ENCODE measurements at places on chromosomes 6 and 20.

GRCh38 chr6:141783585-141783984 is 349.1 kb upstream of the GJE1 start:
- DNase-seq, result peak; percentile 37

GRCh38 chr6:142300302-142300701 is 1.5 kb upstream of the ADGRG6 start:
- no peak for DNase-seq

DNA sequence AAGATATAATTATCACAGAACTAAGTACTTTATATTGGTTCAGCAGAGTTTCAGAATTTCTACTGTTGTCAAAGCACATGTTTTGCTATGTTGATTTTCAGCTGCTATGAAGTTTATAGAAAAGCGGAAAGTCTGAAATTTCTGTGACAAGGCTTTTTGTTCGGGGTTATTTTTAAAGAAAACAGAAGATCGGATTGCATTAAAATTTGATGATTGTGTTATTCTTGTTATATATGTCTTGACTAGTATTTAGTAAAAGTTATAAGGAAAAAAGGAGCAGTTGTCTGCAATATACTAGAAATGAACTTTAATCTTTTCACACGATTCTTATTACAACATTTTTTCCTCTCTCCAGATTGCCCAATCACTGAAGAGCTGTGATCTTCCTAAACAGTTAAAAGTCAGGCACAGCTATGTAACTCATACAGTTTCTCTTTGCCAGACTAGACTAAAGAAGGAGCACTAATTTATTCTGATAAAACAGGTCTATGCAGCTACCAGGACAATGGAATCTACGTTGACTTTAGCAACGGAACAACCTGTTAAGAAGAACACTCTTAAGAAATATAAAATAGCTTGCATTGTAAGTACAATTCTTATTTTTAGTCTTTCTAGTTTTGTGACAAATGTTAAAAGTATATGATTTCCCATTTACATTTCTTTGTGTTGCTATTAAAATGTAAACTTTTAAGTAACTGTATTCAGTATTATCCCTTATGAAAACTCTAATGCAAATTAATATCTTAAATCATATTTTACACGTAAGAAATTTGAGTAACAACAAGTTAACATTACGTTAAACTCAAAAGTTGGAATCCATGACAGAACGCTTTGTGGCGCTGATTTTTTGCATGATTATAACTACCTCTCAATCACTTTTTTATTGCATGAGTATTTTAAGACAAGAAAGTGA is at the start of gene ENPP3:
TSS of gene ENPP3 (plus strand) at position 423 of the 913 bp plus-strand sequence. CDS start at position 506, 83 bp downstream.
- DNase-seq, result peak; percentile 18

DNA sequence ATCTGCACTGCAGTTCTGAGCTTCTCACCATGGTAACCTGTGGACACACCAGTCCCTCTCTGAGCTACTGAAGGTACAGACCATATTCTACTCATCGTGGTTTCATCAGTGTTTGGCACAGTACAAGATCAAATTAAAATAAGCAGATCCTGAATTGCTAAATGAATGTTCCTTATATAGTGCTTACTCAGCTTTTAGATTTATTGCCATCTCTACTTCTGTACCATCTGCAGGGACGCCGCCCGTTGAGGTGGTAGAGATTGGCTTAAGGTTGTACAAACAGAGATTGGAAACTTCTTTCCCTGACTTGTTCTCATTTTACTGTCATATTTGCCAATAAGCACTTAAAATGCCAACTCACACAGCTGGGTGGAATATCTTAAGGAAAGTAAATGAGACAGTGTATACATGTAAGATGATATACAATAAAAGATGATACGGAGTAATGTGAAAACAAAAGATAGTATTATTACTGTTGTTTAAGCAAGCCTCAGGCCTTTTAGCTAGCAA is 223.4 kb upstream of the FOXQ1 start:
- DNase-seq, result no peak

DNA sequence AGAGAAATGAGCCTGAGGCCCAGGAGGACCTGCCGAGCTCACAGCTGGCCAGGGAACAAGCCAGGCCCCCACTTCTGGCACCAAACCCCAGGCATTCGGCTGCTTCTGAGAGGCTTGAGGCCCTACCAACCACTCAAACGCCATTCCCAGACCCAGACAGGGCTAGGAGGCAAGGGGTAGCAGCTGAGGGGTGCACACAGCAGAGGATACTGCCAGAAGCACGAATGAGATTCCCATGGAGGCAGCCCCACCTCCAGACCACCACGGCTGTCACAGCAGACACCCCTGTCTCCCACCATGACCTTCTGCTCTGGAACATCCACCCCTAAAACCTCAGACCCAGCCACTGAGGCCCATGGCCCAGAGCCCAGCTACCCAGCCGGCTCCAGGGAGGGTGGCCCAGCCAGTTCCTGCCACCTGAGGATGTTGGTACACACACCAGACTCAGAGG is 36.1 kb downstream of the NTSR1 start:
- DNase-seq, result peak; percentile 36

GRCh38 chr6:144467172-144467762 is 182.1 kb downstream of the UTRN start:
- peak; percentile 32 for DNase-seq

- no peak for DNase-seq
These were observed 65.7 kb downstream of the MRPL14 start for GRCh38 chr6:44061375-44062104.

GRCh38 chr20:41782730-41783406 is 164.7 kb upstream of the CHD6 start:
- no peak for DNase-seq

GRCh38 chr6:159929819-159930218 is 39.0 kb downstream of the MAS1 start:
- DNase-seq, result peak; percentile 69

DNA sequence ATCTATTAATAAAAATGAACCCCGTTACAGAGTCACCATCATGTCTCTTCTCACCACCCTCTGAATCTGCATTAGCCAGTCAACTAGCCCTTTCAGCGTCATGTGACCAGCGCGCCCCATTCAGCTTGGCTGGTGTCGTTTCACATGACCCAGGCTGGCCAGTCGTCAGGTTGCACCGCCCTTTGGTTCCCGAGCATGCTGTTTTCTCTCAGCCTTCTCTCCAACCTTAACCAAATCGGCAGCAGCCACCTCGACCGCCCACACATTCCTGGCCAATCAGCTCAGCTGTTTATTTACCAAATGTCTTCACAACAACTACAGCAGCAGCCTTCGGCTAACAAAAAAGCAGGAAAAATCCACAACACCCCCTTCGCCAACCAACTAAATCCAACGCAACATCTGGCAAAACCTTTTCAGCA is 5.6 kb downstream of the SRSF3 start:
- DNase-seq, result no peak

DNA sequence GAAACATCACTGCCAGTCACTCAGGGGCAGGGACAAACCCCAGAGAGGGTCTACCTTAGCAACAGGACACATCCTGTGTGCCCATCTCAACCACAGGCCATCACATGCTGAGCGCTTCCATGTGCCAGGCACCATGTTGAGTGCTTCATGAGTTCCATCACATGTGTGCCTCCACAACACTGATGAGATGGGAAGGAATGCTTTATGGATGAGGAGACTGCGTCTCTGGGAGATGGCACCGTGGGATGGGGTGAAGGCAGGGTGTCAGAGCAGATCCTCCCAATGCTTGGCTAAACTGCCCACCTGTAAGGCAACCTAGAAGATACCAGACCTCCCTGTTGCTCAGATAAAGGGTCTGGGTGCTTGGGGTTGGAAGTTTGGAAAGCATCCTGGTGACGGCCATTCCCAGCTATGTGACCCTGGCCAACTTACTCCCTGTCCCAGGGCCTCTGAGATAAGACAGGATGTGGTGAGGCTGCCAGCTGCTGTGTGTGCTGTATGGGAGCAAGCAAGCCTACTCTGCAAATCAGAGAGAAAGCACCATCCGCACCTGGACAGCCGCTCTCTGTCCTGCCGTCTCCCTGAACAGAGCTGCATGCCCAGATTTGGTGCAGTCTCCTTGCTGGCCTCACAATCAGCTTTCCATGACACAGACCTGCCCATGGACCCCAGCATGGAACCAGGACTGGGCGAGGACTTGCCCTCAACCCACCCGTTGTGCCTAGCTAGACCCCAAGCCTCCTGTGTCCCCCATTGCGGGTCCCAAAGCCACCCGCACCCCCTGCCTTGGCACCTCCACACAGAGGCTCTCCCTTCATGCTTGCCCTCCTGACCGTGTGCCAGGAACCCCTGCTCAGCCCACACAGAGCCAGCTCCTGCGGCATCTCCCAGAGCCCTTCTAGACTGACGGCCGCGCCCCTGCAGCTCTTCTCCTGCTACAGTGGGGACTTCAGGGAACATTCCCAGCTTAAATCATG is 143.7 kb downstream of the SYNDIG1 start:
- no peak for DNase-seq

GRCh38 chr6:125953502-125953875 is 3.1 kb upstream of the HINT3 start:
- DNase-seq, result no peak

DNA sequence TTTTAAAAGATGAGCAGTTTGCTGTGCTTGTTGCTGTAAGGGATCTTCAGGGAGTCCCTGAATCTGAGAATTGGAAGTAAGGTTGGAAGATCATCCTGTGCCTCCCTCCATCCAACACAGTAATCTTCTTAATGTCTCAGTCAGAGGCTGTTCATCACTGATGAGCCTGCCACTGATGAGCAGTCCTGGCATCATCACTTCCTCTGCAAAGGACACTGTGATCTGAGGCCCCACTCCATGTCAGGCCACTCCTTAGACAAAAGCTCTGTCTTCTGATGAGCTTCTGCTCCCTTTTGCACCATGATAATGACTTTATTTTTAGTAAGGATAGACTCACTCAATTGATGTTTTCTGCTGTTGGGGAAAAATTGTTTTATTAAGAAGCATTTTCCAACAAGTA is 121.0 kb downstream of the UST start:
- no peak for DNase-seq

DNA sequence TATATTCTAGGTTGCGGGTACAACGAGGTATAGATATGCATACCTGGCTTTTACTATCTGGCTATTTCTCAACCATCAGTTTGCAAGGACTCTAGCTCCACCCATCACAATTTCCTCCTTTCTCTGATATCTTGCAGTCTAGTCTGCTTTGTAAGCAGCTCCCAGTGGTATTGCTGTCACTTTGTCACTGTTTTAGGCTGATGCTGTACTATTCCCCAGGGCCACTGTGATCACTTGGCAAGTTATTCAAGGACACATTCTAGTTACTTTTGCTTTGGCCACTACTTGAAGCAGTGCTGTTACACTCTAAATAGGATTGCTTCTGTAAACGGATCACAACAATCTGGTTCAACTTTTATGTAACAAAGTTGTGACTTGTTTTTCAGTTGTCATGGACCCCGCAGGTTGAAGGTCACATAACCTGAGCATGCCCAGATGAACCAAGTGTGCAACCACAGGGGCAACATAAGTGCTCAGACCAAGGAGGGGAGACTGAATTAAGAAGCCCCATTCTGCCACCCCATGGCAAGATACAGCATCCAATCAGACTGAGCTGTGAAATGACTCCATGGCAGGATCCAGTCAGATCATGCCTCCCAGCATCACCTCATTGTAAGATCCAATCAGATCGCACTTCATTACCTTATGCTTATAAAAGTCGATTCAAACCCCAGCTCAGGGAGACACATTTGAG is 588.4 kb upstream of the CITED2 start:
- DNase-seq, result no peak

DNA sequence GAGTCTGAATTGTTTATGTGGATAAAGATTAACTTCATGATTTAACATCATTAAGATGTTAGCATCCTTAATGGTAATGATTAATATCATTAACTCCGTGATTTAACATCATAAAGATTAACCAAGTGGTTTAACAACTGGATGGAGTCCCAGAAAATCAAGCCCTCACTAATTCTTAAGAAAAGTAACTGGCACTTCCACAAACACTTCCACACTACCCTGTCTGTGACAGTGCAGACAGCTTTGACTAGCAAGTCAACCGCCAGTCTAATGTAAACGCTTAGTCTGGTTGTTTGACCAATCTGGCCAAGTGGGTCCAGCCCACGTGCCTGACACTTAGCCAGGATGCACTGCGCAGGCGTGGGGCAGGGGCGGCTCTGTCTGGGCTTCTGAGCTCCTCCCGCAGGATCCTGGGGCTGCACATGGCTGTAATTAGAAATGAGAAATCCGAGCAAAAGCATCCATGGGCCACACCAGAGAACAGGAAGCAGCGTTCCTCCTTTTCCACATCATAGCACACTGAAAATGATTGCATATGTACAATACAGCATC is 424.2 kb downstream of the FOXA2 start:
- peak; percentile 65 for DNase-seq

DNA sequence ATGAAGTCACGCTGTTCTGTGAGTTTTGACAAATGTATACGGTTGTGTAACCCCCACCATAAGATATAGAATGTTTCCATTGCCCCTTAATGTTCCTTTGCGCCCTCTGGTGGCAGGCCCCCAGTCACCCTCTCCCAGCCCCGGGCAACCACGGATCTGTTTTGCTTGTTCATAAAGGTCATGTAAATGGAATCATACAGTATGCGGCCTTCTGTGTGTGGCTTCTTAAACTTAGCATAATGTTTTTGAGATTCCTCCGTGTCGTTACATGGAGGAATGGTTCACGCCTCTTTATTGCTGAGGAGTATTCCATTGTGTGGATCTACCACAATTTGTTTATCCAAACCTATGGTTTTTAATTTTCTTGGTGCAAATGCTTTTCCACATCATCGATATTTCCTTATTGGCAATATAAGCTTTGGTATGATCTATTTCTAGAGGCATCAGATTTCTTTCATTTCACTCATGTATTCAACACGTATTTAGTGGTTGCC is 28.4 kb downstream of the LYRM2 start:
- DNase-seq, result peak; percentile 55

GRCh38 chr6:28945349-28945748 is 21.6 kb upstream of the TRIM27 start:
- DNase-seq, result no peak

DNA sequence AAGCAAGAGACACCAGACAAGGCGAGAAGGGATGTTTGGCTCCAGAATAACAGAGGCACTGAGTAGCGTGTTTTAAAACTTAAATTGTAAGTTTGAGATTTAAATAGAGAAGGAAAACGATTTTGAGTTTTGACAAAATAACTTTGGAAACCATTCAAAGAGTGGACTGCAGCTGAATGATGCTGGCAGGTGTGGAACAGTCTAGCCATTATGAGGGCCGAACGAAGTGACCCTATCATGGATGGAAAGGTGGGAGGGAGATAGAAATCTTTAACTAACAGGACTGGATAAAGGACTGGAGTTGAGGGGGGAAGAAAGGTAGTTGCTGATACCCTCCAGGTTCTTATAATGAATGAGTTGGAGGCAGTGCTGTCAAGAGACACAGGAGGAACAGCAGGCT is 248.4 kb downstream of the PACRG start:
- no peak for DNase-seq

DNA sequence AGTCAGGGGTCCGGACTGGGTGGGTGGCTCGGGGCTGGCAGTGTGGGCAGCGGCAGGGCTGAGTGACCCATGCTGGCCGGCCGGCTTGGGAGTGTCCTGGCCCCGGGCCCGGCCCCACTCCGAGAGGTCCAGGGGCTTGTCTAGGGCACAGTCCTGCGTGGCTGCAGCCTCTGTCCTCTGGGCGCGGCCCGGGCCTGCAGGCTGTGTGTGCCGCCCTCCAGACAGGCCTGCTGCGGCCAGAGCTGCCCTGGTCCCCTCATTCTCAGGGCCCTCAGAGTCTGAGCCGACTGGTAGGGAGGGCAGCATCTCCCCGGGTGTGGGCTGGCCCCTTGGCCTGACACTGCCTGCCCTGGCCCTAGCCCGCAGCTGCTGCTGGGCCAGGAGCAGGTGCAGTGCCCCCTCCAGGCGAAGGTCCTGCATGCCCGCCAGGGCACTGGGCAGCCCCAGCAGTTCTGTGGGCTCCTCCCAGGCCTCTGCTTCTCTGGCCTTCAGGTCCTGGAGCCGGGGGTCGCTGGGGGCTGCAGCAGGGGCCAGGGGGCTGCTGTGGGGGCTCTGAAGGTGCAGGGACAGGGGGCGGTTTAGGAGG is 6.9 kb upstream of the CABLES2 start:
- no peak for DNase-seq

All from tongue (tissue), 3 donors.